ENCODE measurements at places on chromosomes 13 and 19. TPM values are rescaled to one million over a fixed set of nuclear protein-coding genes. Genes with fewer than 3 reads are reported as not detected.

DNA sequence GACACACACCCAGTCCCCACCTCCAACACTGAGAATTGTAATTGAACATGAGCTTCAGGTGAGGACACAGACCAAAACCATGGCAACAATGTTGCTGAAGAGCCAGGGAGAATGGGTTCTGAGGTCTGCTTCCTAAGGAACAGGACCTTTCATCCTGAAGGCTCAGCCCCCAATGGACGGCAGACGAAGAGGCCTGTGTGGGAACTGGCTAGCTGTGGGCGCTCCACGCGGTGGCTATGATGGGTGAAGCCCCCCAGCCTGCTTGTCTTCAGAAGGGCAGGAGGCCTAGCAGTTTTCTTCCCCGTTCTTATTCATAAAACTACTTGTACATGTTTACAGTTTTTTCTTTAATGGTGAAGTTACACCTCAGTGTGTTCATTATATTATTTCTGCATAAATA, 136.1 kb upstream of the SPACA7 start:
- no peak overlapping the region for H3K27ac ChIP-seq
- H3K4me3 ChIP-seq, result no peak overlapping the region
- H3K27me3 ChIP-seq, result no peaks in the 10 kb centered on the region
- H3K4me1 ChIP-seq, result no peaks in the 10 kb centered on the region
- H3K36me3 ChIP-seq, result no peaks in the 10 kb centered on the region
- no peak for DNase-seq

The PIBF1 gene
- total RNA-seq, result 18.3 TPM

GRCh38 chr13:92513672-92514071, 712.9 kb upstream of the GPC6 start:
- no peak for DNase-seq
- H3K27me3 ChIP-seq, result no peaks in the 10 kb centered on the region
- H3K27ac ChIP-seq, result no peak overlapping the region
- H3K4me1 ChIP-seq, result no peaks in the 10 kb centered on the region

DNA sequence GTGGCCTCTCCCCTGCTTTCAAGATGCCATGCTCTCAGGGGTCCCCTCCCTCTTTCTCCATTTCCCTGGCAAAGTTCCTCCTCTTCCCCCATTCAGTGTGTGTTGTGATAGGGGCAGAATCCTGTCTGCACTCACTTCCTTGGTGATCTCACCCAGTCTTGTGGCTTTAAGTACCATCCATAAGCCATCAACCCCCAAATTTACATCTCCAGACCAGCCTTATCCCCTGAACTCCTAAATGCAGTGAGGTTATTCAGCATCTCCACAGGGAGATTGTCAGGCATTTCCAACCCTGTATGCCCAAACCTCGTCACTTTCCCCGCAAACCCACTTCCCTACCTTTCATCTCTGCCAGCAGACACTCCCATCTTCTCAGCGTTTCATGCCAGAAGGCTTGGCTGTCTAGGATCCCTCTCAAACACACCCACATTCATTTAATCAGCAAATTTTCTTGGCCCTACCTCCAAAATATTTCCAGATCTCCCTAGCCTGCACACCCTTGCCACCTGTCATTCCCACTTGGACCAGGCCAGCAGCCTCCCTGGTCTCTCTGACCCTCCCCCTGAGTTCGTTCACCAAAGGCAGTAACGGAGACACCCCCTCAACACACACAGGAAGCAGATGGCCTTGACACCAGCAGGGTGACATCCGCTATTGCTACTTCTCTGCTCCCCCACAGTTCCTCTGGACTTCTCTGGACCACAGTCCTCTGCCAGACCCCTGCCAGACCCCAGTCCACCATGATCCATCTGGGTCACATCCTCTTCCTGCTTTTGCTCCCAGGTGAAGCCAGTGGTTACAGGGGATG, at the start of gene HCST:
TSS of gene HCST (plus strand) at position 676 of the 808 bp plus-strand sequence. CDS start at position 741, 65 bp downstream.
- no peak within 1 kb of the TSS for H3K27ac ChIP-seq
- no peaks in the 10 kb centered on the region for H3K36me3 ChIP-seq
- peak within 1 kb of the TSS; percentile 84 for H3K4me3 ChIP-seq
- no peak for DNase-seq
- no peaks in the 10 kb centered on the region for H3K27me3 ChIP-seq

DNA sequence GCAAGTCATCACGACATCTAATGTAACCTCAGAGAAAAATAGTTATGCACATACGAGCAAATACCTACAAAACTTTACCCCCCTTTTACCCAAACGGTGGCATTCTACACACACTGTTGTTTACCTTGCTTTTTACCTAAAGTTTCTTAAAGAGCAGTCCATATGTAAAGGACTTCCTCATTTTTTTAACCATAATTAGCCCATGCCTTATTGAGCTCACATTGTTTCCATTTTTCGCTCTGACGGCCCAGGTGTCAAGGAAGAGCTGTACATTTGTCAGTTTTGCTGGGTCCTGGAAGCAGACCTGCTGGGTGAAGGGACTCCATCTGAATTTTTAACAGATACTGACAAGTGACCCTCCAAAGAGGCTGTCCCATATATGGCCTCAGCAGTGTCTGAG, 89.4 kb downstream of the STK24 start:
- no peaks in the 10 kb centered on the region for H3K36me3 ChIP-seq
- DNase-seq, result no peak
- peaks cover 34% of the 10 kb centered on the region for H3K4me1 ChIP-seq
- H3K27me3 ChIP-seq, result no peaks in the 10 kb centered on the region

The VSTM1 gene
- total RNA-seq, result not detected

The ZNF587B gene
- 35.8 TPM for total RNA-seq

- DNase-seq, result no peak
- no peak within 1 kb of the TSS for H3K27ac ChIP-seq
- H3K36me3 ChIP-seq, result no peaks in the 10 kb centered on the region
- no peaks in the 10 kb centered on the region for H3K4me1 ChIP-seq
- no peaks in the 10 kb centered on the region for H3K27me3 ChIP-seq
These were observed at the start of gene URAD for GRCh38 chr13:27988520-27988919. Gene URAD, minus strand, starts transcription at chr13:27988693. Its CDS starts 56 bp downstream, at chr13:27988637.

The C19orf85 gene
- not detected for total RNA-seq

The AMER2 gene
- total RNA-seq, result not detected

DNA sequence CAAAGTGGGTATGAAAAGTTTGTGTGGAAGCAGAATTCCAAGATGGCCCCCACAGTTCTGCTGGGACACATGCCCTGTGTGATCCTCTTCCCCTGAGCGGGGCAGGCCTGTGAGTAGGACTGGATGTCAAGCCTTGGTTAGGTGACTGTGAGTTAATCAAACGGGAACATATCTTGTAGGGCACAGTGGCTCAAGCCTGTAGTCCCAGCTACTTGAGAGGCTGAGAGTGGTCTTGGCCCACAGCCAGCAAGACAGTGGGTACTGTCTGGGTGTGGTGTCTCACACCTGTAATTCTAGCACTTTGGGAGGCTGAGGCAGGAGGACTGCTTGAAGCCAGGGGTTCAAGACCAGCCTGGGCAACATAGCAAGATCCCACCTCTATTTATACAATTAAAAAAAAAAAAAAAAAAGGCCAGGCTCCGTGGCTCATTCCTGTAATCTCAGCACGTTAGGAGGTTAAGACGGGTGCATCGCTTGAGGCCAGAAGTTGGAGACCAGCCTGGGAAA, 6.4 kb downstream of the ZNF653 start:
- peaks cover 14% of the 10 kb centered on the region for H3K36me3 ChIP-seq
- H3K27ac ChIP-seq, result no peak overlapping the region
- no peaks in the 10 kb centered on the region for H3K27me3 ChIP-seq
- H3K4me1 ChIP-seq, result peaks cover under 1% of the 10 kb centered on the region

- no peaks in the 10 kb centered on the region for H3K36me3 ChIP-seq
- no peaks in the 10 kb centered on the region for H3K27me3 ChIP-seq
- peaks cover 14% of the 10 kb centered on the region for H3K4me1 ChIP-seq
- peak overlapping the region; percentile 89 for H3K27ac ChIP-seq
These were observed 737 bp downstream of the XRCC1 start for GRCh38 chr19:43574424-43575155.

DNA sequence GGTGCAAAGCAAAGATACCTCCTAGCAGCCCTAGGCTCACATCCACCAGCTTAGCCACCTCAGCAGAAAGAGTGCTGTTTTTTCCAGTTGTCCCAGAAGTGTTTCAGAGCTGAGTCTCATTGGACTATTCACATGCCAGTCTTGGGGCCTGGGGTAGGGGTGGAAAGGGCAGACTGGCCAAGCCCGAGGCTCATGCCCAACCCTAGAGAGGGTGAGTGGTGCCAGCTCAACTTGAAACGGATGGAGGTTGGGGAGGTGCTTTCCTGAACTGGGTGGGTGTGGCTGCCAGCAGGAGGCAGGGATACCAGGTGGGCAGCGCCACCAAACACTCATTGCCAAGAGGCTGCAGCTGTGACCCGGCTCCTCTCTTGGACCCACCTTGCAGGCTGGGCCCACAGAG, 116.9 kb downstream of the DPF1 start:
- no peaks in the 10 kb centered on the region for H3K4me1 ChIP-seq
- peaks cover 34% of the 10 kb centered on the region for H3K36me3 ChIP-seq
- H3K27me3 ChIP-seq, result no peaks in the 10 kb centered on the region
- DNase-seq, result no peak
- no peak overlapping the region for H3K4me3 ChIP-seq

The ZNF569 gene
- 4.6 TPM for total RNA-seq

DNA sequence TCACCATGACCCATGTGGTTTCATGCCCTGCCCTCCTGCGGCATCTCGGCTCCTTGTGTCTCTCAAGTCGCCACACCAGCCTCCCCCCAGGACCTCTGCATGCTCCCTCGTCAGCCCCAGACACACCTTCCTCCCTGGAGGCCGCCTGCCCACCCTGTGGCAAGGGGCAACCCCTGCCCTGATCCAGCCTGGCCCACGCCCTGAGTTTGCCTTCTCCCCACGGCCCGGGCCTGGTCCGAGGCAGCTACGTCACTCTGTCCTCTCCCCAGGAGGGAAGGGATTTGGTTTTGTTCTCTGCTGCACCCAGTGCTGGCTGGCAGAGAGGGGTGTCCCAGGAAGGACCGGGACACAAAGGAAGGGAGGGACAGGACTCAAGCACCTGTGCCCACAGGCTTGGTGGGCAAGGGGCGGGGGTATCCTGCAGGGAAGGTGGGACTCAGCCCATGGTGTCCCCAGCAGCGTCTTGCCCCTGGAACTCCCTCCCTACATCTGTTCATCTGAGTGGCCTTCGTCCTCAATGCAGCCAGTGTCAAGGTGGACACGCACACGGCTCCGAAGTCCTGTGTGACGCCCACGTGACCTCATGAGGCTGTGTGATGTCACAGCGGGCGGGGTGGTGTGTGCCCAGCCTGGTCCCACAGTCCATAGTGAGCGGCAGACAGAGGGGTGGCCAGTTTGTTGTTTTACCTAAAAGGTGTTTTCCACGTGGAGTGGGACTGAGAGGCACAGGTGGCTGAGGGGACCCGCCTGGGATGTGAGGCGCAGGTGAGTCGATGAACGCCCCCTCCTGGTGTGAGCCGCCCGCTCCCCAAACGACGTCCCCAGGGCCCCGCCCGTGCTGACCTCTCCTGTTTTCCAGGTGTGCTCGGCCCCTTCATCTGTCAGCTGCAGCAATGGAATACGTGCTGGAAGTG, at the start of gene TEX29:
TSS of gene TEX29 (plus strand) at position 645 of the 914 bp plus-strand sequence. CDS start at position 894, 249 bp downstream.
- no peaks in the 10 kb centered on the region for H3K4me1 ChIP-seq
- no peaks in the 10 kb centered on the region for H3K36me3 ChIP-seq
- no peak within 1 kb of the TSS for H3K4me3 ChIP-seq
- H3K27ac ChIP-seq, result no peak within 1 kb of the TSS
- DNase-seq, result no peak

The PSG7 gene
- total RNA-seq, result not detected

DNA sequence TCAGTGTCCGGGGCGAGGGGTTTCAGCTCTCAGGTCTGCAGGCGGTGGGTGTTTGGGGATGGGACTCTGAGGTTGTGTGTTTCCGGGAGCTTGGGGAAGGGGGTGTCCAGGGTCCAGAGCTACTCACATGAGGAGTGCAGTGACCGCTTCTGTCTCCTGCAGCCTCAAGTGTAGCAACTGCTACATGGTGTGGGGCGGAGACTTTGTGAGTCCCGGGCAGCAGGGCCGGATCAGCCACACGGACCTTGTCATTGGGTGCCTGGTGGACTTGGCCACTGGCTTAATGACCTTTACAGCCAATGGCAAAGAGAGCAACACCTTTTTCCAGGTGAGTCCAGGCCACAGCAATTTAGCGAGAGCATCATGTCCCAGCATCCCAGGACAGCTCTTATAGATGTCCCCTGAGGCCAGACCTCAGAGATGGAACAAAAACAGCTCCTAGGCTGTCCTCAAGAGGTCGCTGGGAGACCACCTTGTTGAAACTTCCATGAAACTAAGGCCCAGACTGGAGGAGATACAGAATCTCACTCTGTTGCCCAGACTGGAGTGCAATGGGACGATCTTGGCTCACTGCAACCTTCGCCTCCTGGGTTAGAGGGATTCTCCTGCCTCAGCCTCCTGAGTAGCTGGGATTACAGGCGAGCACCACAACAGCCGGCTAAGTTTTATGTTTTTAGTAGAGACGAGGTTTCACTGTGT, 44.9 kb downstream of the RYR1 start:
- H3K4me1 ChIP-seq, result no peaks in the 10 kb centered on the region
- H3K4me3 ChIP-seq, result no peak overlapping the region
- H3K36me3 ChIP-seq, result no peaks in the 10 kb centered on the region
- no peaks in the 10 kb centered on the region for H3K27me3 ChIP-seq
- no peak overlapping the region for H3K27ac ChIP-seq
- no peak for DNase-seq

The ZNF700 gene
- 20.0 TPM for total RNA-seq

All from thoracic aorta (tissue), 2 donors.